ENCODE measurements at places on chromosomes 16 and 17.

DNA sequence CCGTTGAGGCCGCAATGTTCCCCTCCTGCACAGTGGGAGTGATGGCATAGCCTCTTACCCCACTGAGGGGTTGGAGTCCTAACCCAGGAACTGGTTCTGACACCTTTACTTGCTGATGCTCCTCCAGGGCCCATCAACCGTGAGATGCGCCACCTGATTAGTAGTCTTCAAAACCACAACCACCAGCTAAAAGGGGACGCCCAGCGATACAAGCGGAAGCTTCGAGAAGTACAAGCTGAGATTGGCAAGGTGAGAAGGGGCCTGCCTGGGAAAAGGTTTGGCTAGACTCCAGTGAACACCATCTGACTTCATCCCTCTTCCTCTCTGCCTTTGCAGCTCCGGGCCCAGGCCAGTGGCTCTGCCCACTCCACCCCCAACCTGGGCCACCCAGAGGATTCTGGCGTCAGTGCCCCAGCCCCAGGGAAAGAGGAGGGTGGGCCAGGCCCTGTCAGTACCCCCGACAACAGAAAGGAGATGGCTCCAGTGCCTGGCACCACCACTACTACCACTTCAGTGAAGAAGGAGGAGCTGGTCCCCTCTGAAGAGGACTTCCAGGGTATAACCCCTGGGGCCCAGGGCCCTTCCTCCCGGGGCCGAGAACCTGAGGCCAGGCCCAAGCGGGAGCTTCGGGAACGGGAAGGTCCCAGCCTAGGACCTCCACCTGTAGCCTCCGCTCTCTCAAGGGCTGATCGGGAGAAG is 5.8 kb downstream of the RNF40 start:
- no peak for DNase-seq

DNA sequence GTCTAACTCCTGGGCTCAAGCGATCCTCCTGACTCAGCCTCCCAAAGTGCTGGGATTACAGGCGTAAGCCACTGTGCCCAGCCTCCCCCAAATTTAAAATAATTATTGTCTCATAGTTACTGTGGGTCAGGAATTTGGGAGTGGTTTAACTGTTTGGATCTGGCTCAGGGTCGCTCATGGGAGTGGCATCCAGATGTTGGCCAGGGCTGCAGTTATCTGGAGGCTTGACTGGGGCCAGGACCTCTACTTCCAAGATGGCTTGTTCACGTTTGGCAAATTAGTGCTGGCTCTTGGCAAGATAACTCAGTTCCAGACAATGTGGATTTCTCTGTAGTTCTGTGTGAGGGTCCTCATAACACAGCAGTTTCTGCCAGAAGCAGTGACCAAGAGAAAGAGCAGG is 8.0 kb downstream of the TEN1 start:
- DNase-seq, result no peak

GRCh38 chr17:46836500-46836899 is 14.9 kb upstream of the WNT9B start:
- no peak for DNase-seq

DNA sequence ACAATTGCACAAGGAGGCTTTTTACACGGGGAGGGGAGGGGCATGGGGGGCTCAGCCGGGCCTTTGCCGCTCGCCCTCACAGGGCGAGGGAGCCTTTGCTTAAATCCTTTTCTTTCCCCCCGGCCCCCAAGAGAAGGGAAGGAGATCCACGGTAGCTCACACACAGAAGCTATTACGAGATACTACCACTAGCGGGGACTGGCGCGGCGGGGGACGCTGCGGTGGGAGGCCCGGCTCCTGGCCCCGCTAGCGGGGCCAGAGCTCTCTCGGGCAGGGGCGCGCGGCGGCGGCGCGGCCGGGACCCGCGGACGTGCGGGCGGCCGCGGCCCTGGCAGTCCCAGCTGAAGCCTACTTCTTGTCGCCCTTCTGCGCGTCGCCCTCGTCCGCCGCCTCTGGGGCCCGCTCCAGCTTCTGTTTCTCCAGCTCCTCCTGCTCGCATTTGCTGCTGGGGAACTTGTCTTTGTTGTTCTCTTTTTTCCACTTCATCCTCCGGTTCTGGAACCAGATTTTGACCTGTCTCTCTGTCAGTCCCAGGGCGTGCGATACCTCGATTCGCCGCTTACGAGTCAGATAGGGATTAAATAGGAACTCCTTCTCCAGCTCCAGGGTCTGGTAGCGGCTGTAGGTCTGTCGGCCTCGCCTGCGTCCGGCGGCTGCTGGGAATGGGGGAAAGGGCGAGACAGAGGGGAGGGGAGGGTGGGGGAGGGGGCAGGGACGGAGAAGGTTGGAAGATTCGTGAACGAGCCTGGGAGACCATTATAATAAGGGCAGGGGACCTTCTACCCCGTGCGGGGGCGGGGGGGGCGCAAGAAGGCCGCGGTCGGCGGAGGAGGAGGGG is 2.0 kb downstream of the HOXB8 start:
- peak; percentile 80 for DNase-seq

DNA sequence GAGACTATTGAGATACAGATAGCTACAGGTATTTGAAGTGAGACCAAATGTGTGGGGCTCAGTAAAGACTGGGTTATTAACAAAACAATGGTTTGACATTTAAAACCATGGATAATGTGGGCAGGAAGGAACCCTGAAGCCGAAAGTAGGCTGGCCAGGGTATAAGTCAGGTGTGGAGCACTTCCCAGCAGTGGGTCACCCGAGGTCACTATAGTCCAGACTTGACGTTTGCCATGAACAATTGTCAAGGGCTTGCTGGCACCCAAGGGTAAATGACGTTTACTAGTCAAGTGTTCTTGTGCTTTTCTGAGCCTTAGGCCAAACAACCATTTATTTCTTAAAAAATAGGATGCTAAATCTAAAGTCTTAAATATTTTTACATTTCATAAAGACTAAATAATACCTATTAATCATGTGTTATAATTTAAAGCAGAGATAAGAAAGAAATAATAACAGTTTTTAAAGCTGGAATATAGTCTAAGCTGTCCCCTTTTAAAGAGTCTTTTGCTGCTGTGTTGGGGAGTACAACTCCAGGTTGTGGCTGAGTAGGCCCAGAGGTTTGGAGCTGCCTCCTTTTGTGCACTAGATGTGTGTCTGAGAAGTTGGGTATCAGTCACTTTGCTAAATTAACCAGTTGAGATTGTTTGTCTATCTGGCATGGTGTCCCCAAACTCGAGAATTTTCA is 15.7 kb downstream of the ALDH3A2 start:
- DNase-seq, result no peak

- no peak for DNase-seq
These were observed 116.5 kb downstream of the BANP start for GRCh38 chr16:88067530-88068411.

DNA sequence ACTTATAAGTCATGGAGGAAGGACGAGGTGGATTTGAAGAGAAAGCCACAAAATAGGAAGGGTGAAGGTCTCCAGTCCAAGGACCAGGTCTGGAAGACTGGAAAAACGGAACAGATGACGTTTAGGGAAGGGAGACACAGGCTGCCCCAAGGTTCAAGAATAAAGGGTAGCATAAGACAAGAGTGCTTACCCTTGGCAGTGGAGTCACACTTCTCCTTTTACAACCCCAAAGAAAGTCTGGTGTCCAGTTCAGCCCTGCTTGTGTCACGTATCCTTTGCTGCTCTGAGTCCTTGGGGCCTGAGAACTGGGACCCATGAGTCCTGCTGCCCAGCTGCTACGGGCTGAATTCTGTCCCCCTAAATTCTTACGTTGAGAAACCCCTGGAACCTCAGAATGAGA is 13.0 kb upstream of the GGA2 start:
- no peak for DNase-seq

- no peak for DNase-seq
These were observed 376.3 kb downstream of the CNTNAP4 start for GRCh38 chr16:76653390-76654026.

- no peak for DNase-seq
These were observed 153.2 kb downstream of the IRF8 start for GRCh38 chr16:86052115-86052670.

DNA sequence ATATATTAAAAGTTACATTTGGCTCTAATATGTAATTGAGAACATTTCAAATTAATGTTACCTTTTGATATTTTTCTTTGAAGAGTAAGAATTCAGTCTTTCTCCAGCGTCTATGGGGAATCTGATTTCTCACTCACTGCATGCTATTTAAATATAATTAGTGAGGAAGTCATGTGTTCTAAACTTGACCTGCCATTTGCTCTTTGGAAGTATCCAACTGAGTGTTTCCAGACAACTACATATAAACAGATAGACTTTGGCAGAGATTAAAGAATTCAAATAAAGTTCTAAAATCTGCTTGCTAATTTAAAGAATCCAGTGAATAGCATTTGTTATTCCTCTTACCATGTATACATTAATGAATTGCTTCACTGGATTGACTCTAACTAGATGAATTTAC is 23.5 kb downstream of the OMG start:
- no peak for DNase-seq

GRCh38 chr17:73591296-73592078 is 52.8 kb downstream of the SDK2 start:
- DNase-seq, result no peak

DNA sequence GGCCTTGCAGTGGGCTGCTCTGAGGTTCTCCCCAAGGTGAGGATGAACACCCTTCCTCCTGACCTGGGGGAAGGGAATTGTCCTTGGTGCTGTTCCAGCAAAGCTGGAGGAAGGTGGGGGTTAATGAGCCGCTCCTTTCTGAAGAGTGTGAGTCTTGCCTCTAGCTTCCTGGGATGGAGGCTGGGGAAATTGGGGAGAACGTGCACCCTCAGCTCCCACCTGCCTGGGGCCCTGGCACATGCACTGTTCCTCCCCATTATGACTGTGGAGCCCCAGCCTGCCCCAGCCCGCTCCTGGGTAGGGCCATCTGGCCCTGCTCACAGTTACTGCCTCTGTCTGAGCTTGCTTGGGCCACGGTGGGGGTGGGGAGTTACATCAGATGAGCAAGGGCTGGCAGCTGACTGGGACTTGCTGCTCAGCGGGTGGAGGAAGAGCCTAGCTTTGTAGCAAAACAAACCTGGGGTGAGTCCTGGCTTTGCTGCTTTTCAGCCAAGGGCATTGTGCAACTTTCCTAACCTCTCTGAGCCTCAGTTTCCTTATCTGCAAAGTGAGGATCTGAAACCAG is 11.1 kb downstream of the TNS4 start:
- peak; percentile 69 for DNase-seq

- no peak for DNase-seq
These were observed 18.8 kb downstream of the SEZ6 start for GRCh38 chr17:28986714-28987655.

DNA sequence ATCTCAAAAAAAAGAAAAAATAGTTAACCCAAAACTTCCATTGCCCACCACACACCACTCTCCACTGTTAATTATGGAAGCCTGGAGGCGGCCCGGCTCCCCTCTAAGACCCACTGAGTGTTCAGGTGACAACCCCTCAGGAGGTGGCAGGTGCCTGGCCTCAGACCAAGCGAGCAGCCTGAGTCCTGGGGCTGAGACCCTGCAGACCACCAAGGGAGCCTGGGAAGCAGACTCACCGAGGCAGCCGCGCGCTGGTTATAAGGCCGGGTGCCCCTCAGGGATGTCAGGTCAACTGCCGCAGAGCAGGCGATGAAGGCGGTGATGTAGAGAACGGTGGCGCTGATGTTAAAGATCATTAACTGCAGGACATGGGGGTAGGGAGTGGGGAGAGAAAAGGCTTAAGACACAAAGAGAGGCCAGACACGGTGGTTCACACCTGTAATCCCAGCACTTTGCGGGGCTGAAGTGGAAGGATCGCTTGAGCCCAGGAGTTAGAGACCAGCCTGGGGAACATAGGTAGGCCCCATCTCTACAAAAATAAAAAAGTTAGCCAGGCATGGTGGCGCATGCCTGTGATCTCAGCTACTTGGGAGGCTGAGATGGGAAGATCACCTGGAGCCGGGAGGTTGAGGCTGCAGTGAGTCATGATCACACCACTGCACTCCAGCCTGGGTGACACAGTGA is 13.3 kb downstream of the ARL2BP start:
- no peak for DNase-seq

- peak; percentile 14 for DNase-seq
These were observed 1.0 kb downstream of the HSD11B2 start for GRCh38 chr16:67431775-67432505.

DNA sequence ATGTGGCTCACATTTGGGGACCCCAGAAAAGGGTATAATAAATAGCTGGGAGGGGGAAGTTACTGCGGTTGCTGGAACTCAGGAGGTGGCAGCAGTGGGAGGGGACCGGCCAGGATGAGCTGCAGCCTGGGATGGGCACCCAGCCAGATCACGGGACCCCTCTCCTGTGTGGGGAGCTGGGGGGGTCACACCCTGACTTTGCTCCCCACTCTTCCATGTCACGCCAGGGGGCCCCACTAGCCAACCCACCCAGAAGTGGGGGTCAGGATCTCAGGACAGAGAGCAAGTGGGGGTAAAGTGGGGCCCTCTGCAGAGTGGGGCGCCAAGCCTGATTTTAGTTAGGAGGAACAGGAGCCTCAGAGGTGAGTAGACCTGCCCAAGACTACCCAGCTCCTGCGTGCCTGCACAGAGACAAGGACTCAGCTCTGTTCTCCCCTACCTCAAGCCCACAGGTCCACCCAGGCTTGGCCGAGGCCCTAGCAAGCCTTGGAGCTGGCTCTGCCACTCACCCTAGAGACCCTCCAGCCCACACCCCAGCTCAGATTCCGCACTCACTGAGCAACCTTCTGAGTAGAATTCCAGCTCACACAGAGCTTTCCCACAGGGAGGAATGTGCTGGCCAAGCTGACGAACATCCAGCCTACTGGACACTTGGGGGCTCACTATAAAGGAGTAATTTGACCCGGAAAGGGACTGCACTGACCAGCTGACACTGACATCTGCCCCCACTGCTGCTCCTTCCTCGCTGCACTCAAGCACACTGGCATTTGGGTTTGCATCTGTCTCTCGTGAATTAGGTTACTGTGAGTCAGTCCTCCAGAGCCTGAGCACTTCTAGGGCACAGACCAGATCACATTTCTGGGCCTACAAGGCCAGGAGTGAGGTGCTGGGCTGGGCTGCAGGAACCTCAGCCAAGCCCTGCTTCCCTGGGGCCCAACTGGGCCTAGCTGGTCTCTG is 310.1 kb downstream of the C16orf95 start:
- no peak for DNase-seq

DNA sequence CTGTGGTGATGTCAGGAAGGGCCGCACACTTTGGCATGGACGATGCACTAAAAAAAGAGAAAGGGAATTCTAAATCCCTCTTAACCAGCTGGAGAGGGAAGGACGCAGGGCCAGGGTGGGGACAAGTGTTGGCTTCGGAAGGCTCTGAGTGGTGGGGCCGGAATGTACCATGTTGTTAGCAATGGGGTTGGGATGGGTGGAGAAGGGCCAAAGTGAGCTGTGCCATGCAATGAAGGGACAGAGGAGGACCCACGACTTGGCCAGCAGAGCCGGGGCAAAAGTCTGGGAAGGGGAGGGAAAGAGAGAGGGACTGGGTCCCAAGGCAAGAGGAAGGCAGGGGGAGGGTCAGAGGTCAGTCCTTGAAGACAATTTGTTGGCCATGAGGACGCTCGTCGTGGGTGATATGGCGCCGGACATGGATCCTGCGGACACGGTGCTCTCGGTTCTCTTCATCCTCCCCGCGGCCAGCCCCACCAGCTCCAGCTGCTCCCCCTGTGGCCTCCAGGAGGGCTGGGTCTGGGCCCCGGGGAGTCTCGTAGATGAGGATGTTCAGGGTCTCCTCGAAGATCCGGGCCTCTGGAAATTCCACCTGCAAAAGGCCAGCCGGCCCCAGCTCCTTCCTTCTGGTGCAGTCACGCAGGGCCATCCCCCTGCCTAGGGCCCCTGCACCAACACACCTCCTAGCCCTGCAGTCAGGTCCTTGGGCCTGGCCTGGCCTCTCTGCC is 6.4 kb downstream of the ASPHD1 start:
- no peak for DNase-seq
